ENCODE measurements at places on chromosomes 3 and 15. TPM values are rescaled to one million over a fixed set of nuclear protein-coding genes. Genes with fewer than 3 reads are reported as not detected.

BMF gene
- total RNA-seq: 5.0 TPM

PAK6 gene
- total RNA-seq: 0.38 TPM

ZPLD1 gene
- total RNA-seq: 12.3 TPM

NKTR gene
- 75.2 TPM for total RNA-seq

GOLGA6D gene
- not detected for total RNA-seq

ZNF770 gene
- total RNA-seq: 30.7 TPM

XCR1 gene
- 0.14 TPM for total RNA-seq

FGF12 gene
- 1.7 TPM for total RNA-seq

CSTA gene
- total RNA-seq: 9.7 TPM

MEGF11 gene
- total RNA-seq: 0.05 TPM

CALML4 gene
- total RNA-seq: 5.7 TPM

QARS1 gene
- total RNA-seq: 137 TPM

SEMA3G gene
- 12.4 TPM for total RNA-seq

LCTL gene
- not detected for total RNA-seq

KY gene
- 3.8 TPM for total RNA-seq

SLC30A4 gene
- 9.2 TPM for total RNA-seq

CISH gene
- 8.6 TPM for total RNA-seq

IL17RE gene
- 10.0 TPM for total RNA-seq

LIPH gene
- not detected for total RNA-seq

SLC2A2 gene
- not detected for total RNA-seq

SCAMP2 gene
- total RNA-seq: 65.6 TPM

CXCR6 gene
- total RNA-seq: 0.76 TPM

All from posterior vena cava (tissue), 2 donors.